Jurkat, Clone E6-1 (cell line): ENCODE measurements at places on chromosomes 4 and X.

DNA sequence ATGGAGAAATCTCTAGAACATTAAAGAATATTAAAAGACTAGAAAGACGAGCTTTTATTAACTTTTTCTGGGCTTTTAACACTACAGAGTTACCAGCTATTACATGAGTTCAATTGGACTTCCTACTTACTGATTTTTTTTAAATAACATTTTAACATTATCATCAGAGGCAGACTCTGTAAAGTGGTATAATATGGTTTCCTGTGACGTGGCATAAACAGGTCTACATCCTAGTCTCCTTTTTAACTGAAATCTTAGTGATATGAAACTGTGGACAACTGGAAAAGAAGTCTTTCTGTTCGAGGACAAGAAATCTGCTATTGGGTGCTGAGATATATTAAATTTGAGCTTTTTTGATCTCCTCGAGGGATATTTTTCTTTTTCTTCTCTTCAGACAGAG is 48.7 kb upstream of the ABCG2 start:
- DNase-seq: peak; percentile 11

DNA sequence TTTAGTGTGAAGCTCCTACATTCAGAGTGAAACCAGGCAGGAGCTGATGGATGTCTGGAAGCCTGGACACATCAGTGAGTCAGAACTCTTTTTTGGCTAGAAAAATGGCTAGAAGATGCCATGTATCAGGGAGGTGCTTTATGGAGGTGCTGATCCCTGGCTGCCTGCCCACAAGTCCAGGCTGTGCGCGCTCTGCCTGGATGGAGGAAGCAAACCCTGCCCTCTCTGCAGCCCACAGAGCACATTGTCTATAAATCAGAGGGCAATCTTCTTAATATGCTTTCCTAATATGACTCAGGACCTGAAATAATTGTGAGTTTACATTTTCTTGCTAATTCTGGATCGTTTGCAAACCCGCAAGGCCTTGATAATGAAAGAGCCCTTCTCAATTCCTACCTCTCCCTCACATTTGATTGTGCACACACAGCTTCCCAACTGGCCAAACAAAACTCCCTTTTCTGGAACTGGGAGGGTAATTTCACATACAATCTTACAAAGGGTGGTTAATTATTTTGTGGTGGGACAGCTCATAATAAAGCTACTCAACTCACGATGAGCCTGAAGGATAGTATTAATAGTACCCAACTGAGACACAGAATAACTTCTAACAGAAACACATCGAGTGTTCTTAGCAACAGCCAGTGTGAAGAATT is 11.7 kb downstream of the MFAP3L start:
- DNase-seq: no peak

GRCh38 chr4:146379744-146380143 is 142.0 kb downstream of the SLC10A7 start:
- no peak for DNase-seq

DNA sequence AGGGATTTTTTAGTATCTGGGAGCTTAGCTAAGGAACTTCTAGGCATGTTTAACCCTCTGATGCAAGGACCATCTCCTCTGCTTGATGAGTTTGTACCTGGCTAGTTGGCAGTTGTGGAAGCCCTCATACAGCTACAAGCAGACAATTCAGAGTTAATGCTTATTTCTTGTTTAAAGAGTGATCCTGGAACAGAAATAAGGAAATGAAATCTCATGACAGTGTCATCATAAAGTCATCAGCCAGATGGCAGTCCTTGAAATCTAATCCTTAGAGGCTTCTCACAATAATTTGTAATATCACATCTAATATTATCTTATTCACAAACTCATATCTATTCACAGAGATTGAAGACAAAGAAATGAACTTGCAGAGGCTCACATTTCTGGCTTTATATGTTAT is 581.6 kb upstream of the FTHL17 start:
- no peak for DNase-seq

DNA sequence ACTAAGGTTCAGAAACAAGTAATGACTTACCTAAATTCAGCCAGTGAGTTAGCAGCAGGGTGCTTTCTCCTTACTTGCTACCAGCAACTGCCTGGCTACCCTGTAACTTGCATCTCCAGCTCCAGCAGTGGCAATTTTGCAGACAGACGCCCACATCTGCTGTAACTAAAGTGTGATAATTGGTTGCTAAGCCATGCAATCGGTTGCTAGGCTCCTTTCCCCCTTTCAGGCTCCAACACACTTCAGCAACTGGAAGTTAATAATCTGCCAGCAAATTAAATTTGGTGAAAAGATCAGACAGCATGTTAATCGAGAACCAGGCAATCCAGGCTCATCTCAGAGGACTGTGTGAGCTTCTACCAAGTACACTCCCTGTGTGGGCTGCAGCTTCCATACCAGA is 24.2 kb upstream of the ARHGEF9 start:
- no peak for DNase-seq

- no peak for DNase-seq
Measured at GRCh38 chr4:126701756-126702155, 931.0 kb upstream of the INTU start.

GRCh38 chr4:16573206-16573605 is 325.2 kb downstream of the LDB2 start:
- no peak for DNase-seq

GRCh38 chr4:127759228-127759820 is 22.8 kb upstream of the HSPA4L start:
- DNase-seq: no peak

DNA sequence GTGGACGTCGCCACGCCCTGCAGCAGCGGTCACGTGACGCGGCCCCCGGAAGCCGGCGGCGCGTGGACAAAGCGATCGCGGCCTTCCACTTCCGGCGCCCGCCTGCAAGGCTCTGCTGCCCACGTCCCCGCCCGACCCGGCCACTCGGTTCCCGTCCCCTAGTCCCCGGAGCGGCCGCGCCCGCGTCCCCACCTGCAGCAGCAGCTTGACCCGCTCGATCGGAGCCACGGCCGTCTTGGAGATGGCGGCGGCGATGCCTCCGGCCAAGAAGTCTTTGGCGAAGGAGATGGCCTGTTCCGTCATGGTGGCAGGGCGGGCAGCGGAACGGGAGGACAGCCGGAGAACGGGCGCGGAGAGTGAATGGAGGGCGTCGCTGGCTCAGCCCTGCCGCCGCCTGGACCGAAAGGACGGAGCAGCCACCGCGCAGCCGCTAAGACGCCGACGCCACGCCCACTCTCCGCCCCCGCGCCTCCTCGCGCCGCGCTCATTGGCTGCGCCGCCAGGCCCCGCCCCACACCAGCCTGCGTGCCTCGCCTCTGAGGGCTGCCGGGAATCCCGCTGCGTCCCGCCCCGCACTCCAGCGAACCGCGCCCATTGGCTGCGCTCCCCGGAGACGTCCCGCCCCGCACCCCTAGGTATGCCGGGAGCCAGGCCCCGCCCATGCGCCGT is at the start of gene SLC25A6:
TSS of gene SLC25A6 (minus strand) at position 407 of the 669 bp plus-strand sequence. CDS start at position 303, 104 bp downstream.
- DNase-seq: peak; percentile 91

- peak; percentile 45 for DNase-seq
Measured at GRCh38 chr4:86482306-86483172, 111.6 kb upstream of the PTPN13 start.

GRCh38 chr4:126265888-126266287 is 951.1 kb downstream of the FAT4 start:
- no peak for DNase-seq

DNA sequence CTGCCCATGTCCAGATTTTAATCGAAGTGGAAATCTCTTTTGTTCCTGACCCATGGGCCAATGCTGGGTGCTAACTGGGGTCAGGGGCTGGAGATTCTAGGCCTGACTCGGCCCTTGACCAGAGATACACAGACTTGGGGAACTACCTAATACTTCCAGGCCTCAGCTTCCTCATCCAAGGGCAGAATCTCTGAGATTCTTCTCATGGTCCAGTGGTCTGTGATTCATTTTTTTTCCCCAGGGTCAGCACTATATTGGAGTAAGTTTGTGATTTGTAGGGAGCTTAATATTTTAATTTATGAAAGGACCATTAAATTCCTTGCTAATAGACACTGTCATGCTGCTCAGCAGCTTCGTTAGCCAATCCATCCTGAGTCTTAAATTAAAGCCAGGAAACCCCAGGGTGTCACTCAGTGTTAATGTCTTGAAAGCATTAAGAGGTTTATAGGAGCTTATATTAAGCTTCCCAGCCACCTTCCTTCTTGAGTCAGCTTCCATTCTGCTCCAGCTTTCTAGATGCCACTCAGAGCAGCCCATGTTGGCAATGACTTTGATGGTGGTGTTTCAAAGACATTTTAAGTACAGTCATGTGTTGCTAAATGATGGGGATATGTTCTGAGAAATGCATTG is 27.0 kb upstream of the PROM1 start:
- DNase-seq: no peak

DNA sequence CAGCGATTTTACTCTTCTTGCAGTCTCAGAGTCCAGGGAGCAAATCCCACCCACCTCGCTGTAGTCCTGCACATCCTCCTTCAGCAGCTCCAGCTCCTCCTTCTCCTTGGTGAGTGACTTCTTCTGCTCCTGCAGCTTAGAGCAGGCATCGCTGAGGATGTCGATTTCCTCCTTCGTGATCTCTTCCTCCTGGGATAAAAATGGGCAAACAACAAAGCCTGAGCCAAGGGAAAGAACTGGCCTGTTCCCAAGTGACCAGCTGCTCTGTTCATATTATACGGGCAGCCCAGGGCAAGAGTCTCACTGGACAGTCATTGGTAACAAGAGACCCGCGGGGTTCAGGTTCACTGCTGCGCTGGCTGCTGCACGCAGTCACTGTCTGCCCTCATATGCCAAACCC is 26.2 kb downstream of the FGFR3 start:
- no peak for DNase-seq

- peak; percentile 74 for DNase-seq
Measured at GRCh38 chrX:103918050-103918449, 44.4 kb upstream of the TMSB15B start.

GRCh38 chrX:57595381-57595811 is 3.6 kb downstream of the ZXDB start:
- peak; percentile 52 for DNase-seq

DNA sequence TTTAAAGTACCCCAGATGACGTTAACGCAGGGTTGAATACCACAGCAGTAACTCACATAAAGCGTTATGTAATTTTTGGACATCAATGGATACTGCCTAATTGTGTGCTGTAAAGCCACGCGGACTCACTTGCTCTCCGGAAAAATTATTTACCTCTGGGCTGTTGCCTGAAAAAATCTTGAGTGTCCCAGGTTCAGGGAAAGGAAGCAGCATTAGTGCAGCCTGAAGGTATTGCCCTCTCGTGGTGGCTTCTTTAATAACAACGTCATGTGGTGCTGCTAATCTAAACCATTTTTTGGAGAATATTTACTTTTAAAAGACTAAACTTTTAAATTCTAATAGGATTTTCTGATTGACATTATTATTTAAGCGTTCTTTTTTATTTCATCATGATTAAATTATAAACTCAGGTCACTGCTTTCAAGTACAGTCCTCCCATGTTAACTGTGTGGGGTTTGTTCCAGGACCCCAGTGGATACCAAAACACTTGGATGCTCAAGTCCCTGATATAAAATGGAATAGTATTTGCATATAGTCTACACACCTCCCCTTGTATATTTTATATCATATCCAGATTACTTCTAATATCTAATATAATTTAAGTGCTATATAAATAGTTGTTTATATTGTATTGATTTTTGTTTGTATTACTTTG is 384.8 kb downstream of the FAM133A start:
- DNase-seq: peak; percentile 2

- no peak for DNase-seq
Measured at GRCh38 chr4:42306221-42307109, 90.8 kb upstream of the SHISA3 start.

- DNase-seq: peak; percentile 14
Measured at GRCh38 chr4:67122029-67122428, 423.3 kb downstream of the CENPC start.

DNA sequence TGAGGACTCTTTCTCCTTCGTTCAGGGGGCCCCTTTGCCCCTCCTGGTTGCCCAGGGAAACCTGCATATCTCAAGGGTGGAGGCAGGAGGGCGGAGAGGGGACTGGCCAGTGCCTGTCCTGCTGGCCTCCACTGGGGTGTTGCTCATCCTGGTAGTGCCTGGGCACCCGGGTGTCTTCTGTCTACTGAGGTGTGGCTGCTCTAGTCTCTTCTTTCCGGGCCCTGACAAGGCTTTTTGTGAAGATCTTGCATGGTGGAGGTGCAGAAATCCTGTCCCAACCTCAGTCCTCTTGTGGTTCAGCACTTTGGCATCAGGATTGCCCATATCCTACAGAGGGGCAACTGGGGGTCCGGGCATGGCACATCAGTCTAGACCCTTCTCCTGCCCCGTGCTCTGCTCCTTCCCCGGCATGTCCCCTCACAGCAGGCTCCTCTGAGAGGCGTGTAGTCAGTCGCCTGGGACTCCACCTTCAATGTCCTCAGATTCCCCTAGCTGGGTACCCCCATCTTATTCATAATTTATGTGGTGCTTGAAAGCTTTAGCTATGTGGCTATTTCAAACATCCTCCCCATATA is 1.9 kb downstream of the CCDC110 start:
- DNase-seq: no peak

DNA sequence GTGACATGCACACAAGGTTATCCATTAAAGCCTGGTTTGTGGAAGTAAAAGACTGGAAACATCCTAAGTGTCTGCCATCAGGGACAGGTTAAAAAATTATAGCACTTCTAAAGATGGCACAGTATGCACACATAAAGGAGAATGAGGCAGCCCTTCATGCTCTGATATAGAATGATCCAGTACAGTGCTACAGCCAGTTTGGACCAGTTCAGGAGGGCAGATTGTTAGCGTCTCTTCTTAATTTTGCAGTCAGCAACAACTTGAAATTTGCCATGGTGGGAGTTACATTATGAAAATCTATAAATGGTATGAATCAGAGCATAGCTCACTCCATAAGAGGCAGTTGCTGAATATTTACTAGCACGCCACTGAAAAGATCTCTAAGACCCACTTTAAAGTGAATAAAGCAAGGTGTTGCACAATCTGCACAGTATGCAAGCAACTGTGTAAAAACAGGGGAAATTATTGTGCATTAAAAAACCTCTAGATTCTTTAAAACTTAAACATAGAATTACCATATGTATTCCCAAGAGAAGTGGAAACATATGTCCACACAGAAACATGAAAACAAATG is 20.3 kb upstream of the SOD3 start:
- no peak for DNase-seq

DNA sequence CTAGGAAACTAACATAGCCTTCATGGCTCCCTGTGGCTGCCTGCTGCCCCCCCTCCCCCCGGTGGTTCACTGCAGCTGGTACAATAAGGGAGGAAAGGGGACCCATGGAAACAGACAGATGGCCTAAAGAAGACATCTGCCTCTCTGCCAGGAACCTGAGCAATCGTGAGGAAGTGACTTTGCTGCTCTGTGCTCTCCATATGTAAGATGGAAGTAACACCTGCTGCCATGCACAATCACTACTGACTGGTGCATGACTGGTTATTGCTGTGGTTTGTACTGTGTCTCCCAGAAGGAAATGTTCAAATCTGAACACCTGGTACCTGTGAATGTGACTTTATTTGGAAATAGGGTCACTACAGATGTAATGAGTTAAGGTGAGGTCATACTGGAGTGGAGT is 43.6 kb downstream of the CD99L2 start:
- DNase-seq: peak; percentile 42

DNA sequence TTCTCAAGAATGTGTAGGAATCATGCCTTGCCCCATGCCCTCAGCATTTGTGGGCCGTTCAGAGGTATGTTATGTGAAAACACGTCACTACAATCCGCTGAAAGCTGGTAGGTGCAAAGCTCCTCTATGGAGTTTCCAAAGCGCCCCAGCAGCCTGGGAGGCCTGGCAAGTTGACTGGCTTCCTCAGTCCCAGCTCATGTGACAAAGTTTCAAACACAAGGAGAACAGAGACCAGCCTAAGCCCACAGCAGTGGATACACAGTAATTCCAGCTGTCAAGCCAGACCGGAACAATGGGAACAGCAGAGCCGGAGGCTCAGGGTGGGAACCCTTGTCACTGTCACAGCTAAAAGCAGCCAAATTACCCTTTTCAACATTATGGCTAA is 33.5 kb downstream of the NAT8L start:
- DNase-seq: no peak
